Activated naive CD8-positive, alpha-beta T cell treated with anti-CD3 and anti-CD28 coated beads for 36 hours (primary cell): ENCODE measurements at places on chromosomes 2 and 18. TPM values are rescaled to one million over a fixed set of nuclear protein-coding genes. Genes with fewer than 3 reads are reported as not detected.

- H3K27me3 ChIP-seq = no peaks in the 10 kb centered on the region
- DNase-seq = no peak
- no peak overlapping the region for H3K4me3 ChIP-seq
- no peak overlapping the region for H3K27ac ChIP-seq
These were observed 171.6 kb downstream of the FIGN start for GRCh38 chr2:163564236-163564635.

DNA sequence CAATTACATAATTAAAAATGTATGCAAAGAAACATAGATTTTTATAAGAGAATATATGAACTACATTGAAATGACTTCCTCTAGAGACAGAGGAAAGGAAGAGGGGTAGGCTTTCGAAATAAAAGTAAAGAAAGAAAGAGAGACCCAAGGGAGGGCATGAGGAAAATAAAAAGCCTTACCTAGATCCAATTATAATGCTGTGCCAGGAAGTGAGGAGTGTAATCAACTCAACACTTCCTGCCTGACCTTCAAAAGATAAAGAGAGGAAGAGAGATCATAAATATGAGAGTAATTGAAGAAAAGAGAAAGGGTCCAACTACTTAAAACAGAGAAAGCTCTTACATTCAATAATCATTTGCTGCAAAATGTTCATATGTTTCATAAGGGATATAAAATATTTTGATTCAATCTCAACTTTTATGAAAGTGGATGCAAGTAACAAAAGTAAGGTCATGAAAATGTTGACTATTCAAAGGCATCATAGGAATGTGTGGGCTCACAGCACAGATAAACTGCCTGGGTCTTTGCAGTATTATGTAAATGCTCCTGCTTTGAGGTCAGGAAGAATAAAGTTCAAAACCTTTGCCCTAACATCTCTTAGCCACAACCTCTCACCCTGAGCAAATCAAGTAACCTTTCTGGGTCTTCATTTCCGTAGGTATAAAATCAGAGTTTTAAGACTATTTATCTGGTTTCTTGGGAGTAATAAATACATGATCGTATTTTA, 1237.7 kb downstream of the LRP1B start:
- H3K27ac ChIP-seq = no peak overlapping the region
- H3K4me1 ChIP-seq = no peaks in the 10 kb centered on the region
- no peaks in the 10 kb centered on the region for H3K27me3 ChIP-seq
- no peak for DNase-seq

LYG2 gene
- not detected for total RNA-seq

RANBP2 gene
- 78.5 TPM for total RNA-seq

DNA sequence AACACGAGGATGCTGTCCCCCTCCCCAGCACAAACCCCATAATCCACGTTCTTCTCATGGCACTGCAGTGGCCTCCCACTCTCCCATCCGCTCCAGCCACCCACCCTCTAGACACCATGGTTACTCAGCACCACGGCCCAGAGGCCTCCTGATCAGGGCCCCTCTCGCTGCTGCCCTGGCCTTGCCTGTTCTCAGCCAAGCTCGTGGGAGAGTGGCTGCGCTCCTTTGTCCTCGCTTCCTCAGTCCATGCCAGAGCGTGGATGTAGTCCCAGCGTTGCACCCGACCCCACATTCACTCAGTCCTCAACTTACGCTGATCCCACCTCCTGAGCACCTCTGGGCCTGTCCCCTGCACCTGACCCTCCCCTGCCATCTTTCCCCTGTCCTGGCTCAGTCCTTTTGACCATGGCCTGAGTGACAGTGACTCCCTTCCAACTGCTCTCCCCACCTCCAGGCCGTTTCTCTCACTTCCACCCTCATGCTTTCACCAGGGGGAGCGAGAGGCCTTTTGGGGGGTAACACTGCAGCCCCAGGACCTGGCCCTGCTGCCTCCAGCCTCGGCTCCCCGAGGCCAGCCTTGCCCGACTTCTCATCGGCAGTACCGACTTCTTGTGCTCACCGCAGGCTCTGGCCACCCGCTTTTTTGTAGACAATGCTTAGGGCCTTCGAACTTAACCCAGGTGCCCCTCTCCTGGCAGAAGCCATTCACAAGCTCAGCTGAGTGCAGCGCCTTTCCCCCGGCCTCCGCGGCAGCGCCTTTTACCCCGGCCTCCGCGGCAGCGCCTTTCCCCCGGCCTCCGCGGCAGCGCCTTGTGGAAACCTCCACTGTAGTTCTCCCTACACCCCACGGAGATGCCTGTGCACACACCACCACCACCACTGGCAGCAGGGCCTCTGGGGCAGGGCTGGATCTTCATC, 131.4 kb downstream of the CLIP4 start:
- H3K4me3 ChIP-seq = no peak overlapping the region
- no peak overlapping the region for H3K27ac ChIP-seq

KLHL14 gene
- 0.19 TPM for total RNA-seq

DNA sequence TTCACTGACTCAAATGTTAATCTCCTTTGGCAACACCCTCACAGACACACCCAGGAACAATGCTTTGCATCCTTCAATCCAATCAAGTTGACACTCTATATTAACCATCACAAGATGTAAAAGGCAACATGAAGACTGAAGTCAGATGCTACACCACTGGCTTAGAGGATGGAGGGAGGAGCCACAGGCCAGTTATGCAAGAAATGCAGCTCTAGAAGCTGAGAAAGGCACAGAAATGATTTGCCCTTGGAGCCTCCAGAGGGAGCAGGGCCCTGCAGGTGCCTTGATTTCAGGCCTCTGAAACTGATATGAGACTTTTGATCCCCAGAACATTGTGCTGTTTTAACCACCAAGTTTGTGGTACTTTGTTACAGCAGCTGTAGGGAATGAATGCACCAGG, 276.3 kb downstream of the KCNS3 start:
- no peak overlapping the region for H3K4me3 ChIP-seq
- H3K27ac ChIP-seq = no peak overlapping the region
- DNase-seq = no peak
- H3K27me3 ChIP-seq = no peaks in the 10 kb centered on the region

- no peaks in the 10 kb centered on the region for H3K27me3 ChIP-seq
- H3K4me3 ChIP-seq = peak overlapping the region; percentile 96
- DNase-seq = no peak
- H3K4me1 ChIP-seq = peaks cover 45% of the 10 kb centered on the region
- H3K36me3 ChIP-seq = peaks cover 80% of the 10 kb centered on the region
- peak overlapping the region; percentile 99 for H3K27ac ChIP-seq
These were observed 1.3 kb downstream of the HSPD1 start for GRCh38 chr2:197498235-197498936.

DNA sequence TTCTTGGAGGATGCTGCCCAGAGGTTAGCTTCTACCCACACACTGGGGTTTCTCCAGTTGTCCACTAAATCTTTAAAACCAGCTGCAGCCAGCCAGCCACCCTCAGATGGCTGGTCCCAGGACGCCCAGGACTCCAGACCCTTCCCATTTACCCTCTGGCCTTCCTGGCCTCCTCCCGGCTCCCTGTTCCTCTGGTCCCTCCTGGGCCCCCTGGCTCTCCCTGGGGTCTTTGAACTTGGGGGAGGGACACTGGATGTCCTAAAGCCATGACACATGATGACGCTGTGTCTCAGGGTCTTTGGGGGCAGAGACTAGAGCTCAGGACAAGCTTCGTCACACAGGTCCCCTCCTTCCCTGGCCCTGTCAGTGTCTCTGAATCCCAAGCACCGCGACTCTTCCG, 201.1 kb upstream of the HDAC4 start:
- H3K27ac ChIP-seq = no peak overlapping the region
- DNase-seq = no peak
- H3K27me3 ChIP-seq = peaks cover 13% of the 10 kb centered on the region
- no peak overlapping the region for H3K4me3 ChIP-seq

GRCh38 chr2:111122631-111123421, 2.1 kb downstream of the BCL2L11 start:
- H3K4me3 ChIP-seq = peak overlapping the region; percentile 81
- peak; percentile 31 for DNase-seq
- H3K27ac ChIP-seq = no peak overlapping the region
- H3K4me1 ChIP-seq = peaks cover 57% of the 10 kb centered on the region
- peaks cover 27% of the 10 kb centered on the region for H3K27me3 ChIP-seq
- peaks cover 31% of the 10 kb centered on the region for H3K36me3 ChIP-seq

DNA sequence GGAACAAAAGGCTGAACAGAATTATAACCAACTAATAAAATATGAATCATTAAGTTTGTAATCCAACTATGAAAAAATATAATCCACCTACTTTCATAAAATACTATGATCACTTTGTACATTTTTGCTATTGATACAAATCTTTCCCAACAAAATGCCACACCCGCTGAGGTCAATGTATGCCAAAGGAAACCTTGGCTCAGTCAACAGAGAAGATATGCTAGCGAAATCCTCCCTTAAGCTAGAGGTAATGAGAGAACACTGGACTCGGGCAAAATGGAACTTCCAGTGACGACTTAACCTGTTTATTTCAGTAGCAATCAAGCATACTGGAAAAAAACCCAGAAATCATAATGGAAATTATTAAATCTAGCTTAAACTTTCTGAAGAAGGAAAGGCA, 81.5 kb downstream of the NOL10 start:
- H3K27me3 ChIP-seq = no peaks in the 10 kb centered on the region
- H3K36me3 ChIP-seq = peaks cover 5% of the 10 kb centered on the region
- DNase-seq = no peak
- no peak overlapping the region for H3K4me3 ChIP-seq

DNA sequence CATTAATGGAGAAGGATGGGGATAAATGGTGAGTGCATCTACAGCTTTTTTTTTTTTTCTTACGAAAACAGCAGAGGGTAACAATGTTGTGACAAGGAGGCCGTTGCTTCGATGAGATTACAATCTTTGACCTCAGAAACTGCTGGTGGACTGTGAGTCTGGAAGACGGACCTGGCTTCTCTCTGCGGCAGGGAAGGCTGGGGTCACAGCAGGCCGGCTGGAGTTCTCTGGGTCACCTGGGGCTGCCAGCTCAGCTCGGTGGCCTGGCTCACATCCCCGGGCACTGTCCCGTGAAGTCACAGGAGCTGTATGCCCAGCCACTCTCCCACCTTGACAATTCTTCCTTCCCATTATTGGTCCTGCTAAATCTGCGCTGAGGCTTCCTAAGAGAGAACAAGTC, 160.8 kb downstream of the ACKR3 start:
- H3K27ac ChIP-seq = no peak overlapping the region
- H3K4me1 ChIP-seq = no peaks in the 10 kb centered on the region
- DNase-seq = no peak
- H3K4me3 ChIP-seq = no peak overlapping the region

GRCh38 chr2:237774811-237775553, 23.6 kb upstream of the RBM44 start:
- H3K36me3 ChIP-seq = peaks cover 54% of the 10 kb centered on the region
- no peaks in the 10 kb centered on the region for H3K4me1 ChIP-seq
- DNase-seq = peak; percentile 34
- H3K4me3 ChIP-seq = no peak overlapping the region
- H3K27me3 ChIP-seq = no peaks in the 10 kb centered on the region

DNA sequence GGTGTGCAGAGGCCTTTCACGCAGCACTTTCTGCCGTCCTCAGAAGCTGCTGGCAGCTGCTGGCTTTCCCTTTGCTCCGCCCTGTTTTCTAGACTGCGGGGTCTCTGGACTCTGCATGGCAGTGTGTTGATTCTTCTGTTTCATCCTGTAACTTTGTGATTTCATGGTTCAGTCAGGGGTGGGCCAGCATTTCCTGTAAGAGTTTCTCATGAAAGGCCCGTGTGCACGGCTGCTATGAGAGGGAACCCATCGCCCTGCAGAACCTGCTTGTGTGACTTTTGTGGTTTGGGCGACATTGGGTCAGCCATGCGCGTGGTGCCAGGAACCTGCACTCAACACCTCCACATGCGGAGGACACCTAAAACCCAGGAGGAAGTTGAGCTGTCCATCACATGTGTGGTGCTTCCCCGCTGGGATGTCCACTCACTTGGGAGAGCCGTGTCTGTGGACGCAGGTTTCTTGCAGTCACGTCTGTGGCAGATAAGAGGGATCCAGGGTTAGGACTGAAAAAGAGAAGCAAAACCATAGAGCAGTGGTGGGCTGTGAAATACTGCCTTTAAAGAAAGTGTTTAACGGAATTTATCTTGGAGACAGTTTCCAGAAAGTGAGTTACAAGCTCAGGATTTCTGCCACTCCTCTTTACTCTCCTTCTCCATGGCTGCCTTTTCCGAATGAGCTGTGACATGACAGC, 167.3 kb upstream of the ALKAL2 start:
- H3K36me3 ChIP-seq = no peaks in the 10 kb centered on the region
- no peak for DNase-seq
- H3K4me3 ChIP-seq = no peak overlapping the region
- H3K27ac ChIP-seq = no peak overlapping the region

ALLC gene
- total RNA-seq = not detected

DNA sequence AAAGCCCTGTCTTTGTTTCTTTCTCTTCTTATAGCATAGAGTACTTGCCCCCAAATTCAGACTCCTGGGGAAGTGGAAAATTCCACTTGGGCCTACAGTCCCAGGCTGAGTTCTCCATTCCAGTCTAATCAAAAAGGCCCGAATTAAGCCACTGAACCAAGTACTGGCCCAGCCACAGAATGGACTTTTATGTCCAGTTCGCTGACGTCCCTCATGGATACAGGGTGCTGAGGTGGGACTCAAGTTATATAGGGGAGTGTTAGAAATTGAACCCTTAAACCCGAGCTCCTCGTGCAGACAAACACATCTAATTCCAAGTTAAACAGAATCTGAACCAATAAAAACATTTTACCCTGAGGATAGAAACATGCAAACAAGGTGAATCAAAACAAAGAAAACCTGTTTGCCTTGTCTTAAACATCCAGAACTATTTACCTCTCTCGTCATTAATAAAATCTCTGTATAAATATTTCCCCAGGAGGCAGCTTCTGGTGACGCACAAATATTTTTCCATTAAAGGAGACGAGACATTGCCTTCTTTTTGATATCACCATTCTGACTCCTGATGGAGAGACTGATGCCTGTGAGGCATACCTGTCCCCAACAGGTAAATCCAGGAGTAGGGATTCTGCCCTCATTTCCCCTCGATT, 136.8 kb upstream of the ARL4C start:
- no peaks in the 10 kb centered on the region for H3K4me1 ChIP-seq
- no peak for DNase-seq
- no peak overlapping the region for H3K27ac ChIP-seq
- peaks cover 3% of the 10 kb centered on the region for H3K27me3 ChIP-seq
- no peaks in the 10 kb centered on the region for H3K36me3 ChIP-seq
- no peak overlapping the region for H3K4me3 ChIP-seq

GRCh38 chr2:28346587-28346986, 46.1 kb upstream of the FOSL2 start:
- no peak for DNase-seq
- no peaks in the 10 kb centered on the region for H3K36me3 ChIP-seq
- H3K4me1 ChIP-seq = peaks cover 14% of the 10 kb centered on the region
- H3K4me3 ChIP-seq = no peak overlapping the region

- no peak for DNase-seq
- no peaks in the 10 kb centered on the region for H3K36me3 ChIP-seq
- H3K4me1 ChIP-seq = no peaks in the 10 kb centered on the region
- no peaks in the 10 kb centered on the region for H3K27me3 ChIP-seq
These were observed 539.7 kb upstream of the NETO1 start for GRCh38 chr18:73407506-73407905.

GYPC gene
- 179 TPM for total RNA-seq

- DNase-seq = no peak
- no peak overlapping the region for H3K27ac ChIP-seq
These were observed 1662.1 kb upstream of the NXPH2 start for GRCh38 chr2:140442319-140442718.

SLC16A14 gene
- total RNA-seq = 1.2 TPM

GRCh38 chr2:138469411-138469810, 32.2 kb upstream of the SPOPL start:
- no peaks in the 10 kb centered on the region for H3K36me3 ChIP-seq
- H3K4me3 ChIP-seq = no peak overlapping the region
- DNase-seq = no peak
- H3K27ac ChIP-seq = no peak overlapping the region
- no peaks in the 10 kb centered on the region for H3K4me1 ChIP-seq
- H3K27me3 ChIP-seq = no peaks in the 10 kb centered on the region

ESPNL gene
- not detected for total RNA-seq

SERPINB2 gene
- not detected for total RNA-seq

CYB5A gene
- 51.5 TPM for total RNA-seq

BCL2L11 gene
- total RNA-seq = 19.9 TPM
